ENCODE measurements at places on chromosomes 1 and 21.

- DNase-seq: no peak
Measured at GRCh38 chr1:208604295-208604694, 360.1 kb upstream of the PLXNA2 start.

- no peak for DNase-seq
Measured at GRCh38 chr1:229147072-229147471, 123.8 kb upstream of the RAB4A start.

DNA sequence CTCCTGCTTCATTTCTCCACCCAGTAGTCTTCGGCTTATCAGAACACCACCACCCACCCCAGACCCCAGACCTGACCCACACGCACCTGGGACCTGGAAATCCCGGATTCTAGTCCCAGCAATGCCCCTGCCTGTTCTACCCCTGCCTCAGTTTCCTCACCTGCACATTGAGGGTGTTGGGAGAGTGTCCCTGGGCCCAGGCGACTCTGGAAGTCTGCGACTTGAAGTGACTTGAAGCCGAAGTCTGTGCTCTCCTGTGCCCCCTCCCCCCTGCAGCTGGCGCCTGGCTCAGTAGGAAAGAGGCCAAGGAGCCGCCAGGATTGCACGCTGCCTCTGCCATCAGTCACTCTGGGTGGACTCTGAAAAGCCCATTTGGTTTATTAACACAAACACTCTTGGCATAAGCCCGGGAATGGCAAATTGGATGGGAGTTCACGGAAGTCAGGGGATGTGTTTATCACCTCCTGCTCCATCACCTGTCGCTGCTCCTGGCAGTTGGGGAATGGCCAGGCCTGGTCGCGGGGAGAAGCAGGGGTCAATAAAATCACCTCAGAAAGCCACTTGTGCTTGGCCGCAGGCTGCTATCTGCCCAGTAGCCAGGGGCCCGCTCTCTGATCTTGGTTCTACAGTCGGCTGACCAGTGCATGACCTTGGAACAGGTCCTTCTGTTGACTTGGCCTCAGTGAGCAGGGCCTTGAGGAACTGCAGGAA, 132.7 kb downstream of the ACTL8 start:
- DNase-seq: no peak

- peak; percentile 74 for DNase-seq
Measured at GRCh38 chr1:7313081-7313546, 458.0 kb upstream of the VAMP3 start.

GRCh38 chr1:24921412-24921811, 8.7 kb downstream of the RUNX3 start:
- no peak for DNase-seq

- no peak for DNase-seq
Measured at GRCh38 chr1:83779565-83779964, 219.4 kb downstream of the TTLL7 start.

DNA sequence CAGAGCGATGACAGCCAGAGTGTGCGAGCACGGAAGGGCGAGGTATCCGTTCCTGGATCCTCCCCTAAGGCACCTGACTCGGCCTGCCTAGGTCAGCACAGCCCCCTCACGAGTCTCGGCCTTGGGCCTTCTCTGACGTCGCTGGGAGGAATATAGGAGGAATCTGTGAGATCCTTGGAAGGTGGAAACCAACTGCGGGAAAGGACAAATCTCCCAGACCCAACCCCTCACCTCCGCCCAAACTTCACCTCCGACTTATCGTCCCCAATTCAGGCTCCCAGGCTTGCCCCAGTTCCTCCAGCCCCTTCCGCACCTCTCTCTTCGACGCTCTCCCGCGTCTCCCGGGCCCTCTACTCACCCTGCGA, 494 bp downstream of the APH1A start:
- peak; percentile 45 for DNase-seq

- DNase-seq: peak; percentile 44
Measured at GRCh38 chr1:101238681-101239094, 1.9 kb downstream of the S1PR1 start.

DNA sequence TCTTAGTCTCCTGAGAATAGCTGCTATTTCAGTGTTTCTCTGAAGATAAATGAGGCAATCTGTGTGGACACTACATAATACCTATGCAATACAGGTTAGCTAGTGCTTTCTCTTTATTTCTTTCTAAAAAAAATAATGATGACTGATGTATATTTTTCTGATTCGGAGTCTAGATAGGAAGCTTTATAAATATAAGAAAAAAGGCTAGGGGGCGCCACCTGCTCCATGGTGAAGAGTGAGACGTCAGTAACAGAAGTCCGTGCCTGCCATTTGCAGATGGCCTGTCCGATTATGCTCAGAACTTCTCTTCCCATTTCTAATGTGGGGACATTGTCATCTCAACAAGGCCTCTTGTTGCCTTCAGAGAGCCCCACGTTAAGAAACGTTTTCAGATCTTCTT, 26.4 kb downstream of the QSOX1 start:
- DNase-seq: peak; percentile 30

DNA sequence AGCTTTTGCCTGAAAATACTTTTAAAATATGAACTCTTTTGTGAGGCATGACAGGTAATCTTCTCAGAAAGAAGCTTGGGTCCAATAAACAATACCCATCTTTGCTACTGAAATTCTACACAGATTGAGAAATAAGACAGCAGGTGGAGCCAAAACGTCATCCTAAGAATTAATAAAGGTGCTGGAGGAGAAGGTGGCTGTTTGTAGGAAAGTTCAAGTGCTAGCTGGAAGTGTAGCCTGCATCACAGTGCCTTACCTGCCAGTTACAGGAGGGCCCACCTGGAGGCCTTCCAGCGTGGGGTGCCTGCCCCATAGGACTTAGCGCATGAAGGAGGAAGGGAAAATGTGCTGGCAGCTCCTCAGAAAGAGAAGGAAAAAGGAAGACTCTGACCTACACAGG, 93.7 kb downstream of the TTC3 start:
- no peak for DNase-seq

DNA sequence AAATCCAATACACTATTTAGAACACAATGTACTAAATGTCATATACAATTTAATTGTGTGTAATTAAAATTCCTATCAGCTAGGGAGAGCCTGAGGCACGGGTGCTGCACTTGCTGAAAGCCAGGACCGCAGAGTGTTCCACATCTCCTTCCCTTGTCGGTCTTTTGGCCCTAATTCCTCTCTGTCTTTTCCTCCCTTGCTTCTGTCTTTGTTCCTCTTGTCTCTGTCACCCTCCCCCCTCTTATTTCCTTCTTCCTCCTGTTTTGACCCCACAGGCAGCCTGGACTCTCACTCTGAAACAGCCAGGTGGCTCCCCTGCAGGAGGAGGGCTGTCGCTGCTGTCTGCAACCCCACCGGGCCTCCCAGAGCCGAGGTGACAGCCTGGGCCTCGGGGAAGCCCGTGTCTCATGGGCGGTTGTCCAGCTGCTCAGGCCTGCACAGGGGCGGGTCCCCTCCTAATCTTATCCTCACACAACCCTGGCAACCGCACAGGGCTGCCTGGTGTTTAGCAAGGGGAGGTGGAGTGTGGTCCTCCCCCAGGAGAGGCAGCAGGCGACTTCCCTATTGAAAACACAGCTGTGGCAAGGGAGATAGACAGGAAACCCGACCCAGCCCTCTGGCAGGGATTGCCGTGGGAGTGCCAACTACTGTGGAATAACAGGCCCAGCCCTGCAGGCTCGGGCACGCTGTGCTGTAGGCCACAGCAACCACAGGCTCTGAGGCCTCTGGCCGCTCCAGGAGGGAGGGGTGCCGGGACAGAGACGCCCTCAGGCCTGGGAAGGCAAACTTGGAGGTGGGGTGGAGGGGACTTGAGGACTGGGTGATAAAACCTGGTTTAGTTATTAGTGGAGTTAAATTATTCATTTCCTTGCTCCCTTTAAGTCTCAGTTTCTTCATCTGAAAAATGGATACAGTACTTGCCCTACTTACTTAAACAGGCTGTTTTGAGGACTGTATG, 68.8 kb upstream of the WDR26 start:
- peak; percentile 79 for DNase-seq

GRCh38 chr1:157353546-157353945, 198.8 kb downstream of the FCRL5 start:
- no peak for DNase-seq

- peak; percentile 31 for DNase-seq
Measured at GRCh38 chr1:79847700-79848099, 841.2 kb upstream of the ADGRL4 start.

- peak; percentile 1 for DNase-seq
Measured at GRCh38 chr1:220462752-220463151, 65.2 kb upstream of the MARK1 start.

- no peak for DNase-seq
Measured at GRCh38 chr21:36773117-36773516, 74.2 kb downstream of the SIM2 start.

GRCh38 chr21:42521384-42521783, 7.7 kb downstream of the SLC37A1 start:
- DNase-seq: no peak

DNA sequence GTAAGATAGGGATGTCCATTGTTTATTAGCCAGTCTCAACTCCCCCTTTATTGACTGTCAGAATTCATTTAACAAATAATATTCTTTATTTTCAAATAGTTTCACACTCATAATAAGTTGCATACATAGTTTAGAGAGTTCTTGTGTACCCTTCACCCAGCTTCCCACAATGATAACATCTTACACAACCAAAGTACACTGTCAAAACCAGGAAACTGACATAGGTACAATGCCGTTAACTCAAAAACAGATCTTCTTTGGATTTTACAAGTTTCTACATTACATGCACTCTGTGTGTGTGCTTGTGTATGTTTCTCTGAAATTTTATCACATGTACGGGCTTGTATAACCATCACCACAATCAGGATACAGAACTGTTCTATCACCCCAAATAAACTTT, 64.4 kb upstream of the IFNLR1 start:
- no peak for DNase-seq

DNA sequence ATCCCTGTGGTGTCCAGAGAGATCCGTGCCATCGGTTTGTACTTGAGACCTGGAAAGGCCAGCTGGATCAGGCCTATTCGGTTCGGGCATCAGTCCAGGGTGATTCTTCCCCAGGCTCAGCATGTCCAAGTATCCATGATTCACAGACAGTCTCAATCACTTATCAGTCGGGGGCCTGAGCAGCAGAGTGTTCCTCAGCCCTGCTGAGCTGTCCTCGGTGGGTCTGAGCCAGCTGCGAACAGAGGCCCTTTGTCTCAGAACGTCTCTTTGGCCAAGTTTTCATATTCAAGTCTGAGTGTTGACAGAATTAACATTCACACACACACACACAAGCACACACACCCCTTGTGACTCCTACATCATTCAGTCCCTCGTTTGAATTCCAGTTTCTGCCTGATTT, 33.4 kb upstream of the OSBPL9 start:
- DNase-seq: no peak

- DNase-seq: no peak
Measured at GRCh38 chr1:200751717-200752116, 13.0 kb downstream of the CAMSAP2 start.

DNA sequence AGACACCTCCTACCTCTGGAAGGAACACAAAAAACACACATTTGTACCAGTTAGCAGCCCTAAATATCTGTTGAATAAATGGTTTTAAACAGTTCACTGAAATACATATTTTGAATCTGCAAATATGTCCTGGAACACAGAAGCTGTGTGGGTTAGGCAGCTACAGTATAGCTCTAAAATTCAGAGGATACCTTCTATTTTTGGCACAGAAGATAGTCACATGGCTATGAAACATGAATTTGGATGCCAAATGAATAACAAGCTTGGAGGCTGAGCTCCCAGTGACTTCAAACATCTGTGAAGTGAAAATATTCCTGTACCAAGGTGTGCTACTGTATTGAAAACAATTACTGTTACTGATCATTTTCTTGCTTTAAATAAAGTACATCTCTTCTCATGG, 391.5 kb upstream of the ADGRL2 start:
- DNase-seq: no peak

- DNase-seq: no peak
Measured at GRCh38 chr1:40825996-40826395, 36.2 kb downstream of the CITED4 start.

DNA sequence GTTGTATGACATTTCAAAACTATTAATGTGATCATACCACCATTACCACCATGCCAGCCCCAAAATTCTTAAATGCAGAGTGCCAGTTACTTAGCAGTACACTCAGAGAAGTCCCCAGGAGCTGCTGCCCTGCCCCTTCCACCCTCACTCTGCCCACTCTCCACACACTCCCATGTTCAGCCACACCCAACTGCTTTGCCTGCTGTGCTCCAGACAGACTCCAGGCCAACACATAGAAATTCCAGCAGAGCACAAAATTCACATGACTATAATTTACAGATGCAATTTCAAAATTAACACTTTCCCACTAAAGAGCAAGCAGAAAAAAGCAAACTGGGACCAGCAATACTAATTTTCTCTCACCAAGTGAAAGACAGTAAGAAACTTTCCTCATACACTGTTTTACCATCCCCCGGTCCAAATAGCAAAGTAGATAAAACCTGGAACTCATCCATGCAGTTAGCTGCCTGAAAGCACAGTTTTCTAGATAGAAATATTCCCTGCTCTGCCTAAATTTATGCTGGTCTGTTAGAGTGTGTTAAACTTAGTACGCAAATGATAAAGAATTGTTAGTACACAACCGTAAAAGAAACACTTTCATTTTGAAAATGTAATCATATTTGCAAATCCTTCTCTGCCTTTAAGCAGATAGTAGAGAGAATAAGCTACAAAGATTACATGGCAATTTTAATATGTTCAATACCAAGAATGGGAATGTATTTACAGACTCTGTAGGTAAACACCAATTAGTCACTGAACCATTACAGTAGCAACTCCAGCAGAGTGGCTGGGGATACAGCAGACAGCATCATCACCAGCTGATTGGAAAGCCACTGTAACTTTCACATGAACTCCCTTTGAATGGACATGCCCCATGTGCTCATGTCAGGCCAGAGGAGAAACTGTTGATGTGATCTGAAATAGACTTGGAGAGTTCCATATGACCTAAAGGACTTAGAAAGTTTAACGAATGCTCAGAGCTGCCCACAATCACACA, 176.5 kb downstream of the VAV3 start:
- DNase-seq: peak; percentile 16

- peak; percentile 91 for DNase-seq
Measured at GRCh38 chr1:28882009-28882628, 32.2 kb upstream of the EPB41 start.

- DNase-seq: no peak
Measured at GRCh38 chr1:91569411-91570119, 68.9 kb downstream of the CDC7 start.

GRCh38 chr1:179082333-179082998, 596 bp downstream of the TOR3A start:
- DNase-seq: peak; percentile 16

- DNase-seq: no peak
Measured at GRCh38 chr21:42396799-42397745, 1.2 kb upstream of the TMPRSS3 start.

GRCh38 chr1:90579212-90579802, 137.8 kb downstream of the BARHL2 start:
- DNase-seq: peak; percentile 67

GRCh38 chr1:153929426-153929825, 6.7 kb upstream of the GATAD2B start:
- no peak for DNase-seq

All from NCI-H345 (cell line).